Fibroblast of skin of back (primary cell): ENCODE measurements at places on chromosomes 7 and 10.

GRCh38 chr7:91291902-91292301 is 27.7 kb downstream of the FZD1 start:
- no peak for DNase-seq

- no peak for DNase-seq
Observed at GRCh38 chr7:2011266-2012043, 221.3 kb downstream of the MAD1L1 start.

- peak; percentile 61 for DNase-seq
Observed at GRCh38 chr10:52011118-52011517, 303.0 kb upstream of the DKK1 start.

DNA sequence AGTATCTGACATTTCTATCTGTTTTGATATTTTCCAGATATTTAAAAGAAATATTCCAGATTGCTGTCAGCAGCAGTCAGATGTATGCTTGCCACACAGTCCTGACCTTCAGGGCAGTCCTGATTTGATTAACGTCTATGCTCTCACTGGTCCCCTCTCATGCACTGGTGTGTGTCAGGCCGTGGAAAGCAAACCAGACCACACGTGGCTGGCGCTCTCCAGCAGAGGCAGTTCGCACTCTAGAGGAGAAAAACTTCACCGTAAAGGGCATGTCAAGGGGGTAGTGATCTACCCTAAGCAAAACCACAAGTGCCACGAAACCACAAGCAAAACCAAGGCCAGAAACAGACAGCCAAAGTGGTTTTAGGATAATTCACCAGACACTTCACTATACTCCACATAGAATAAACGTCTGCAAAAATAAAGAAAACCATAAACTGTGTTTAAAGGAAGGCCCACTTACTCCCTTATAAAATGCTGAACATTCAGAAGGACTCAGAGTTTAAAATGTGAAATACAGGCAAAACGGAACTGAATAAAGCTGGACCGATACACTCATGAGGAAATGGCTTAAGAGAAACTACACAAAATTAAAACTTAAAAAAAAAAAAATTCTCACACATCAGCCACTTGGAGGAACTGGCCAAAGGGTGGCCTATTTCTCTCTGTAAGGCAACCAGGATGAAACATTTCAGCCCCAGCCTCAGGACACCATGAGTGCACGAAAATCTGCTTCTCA is 26.4 kb downstream of the PARP12 start:
- peak; percentile 25 for DNase-seq

- DNase-seq: no peak
Observed at GRCh38 chr10:7301006-7301778, 109.6 kb downstream of the SFMBT2 start.

GRCh38 chr7:10838228-10838627 is 135.4 kb upstream of the PHF14 start:
- no peak for DNase-seq
